ENCODE measurements at places on chromosomes 6 and 20.

- DNase-seq, result no peak
Observed at GRCh38 chr6:37622646-37623071, 75.0 kb downstream of the MDGA1 start.

DNA sequence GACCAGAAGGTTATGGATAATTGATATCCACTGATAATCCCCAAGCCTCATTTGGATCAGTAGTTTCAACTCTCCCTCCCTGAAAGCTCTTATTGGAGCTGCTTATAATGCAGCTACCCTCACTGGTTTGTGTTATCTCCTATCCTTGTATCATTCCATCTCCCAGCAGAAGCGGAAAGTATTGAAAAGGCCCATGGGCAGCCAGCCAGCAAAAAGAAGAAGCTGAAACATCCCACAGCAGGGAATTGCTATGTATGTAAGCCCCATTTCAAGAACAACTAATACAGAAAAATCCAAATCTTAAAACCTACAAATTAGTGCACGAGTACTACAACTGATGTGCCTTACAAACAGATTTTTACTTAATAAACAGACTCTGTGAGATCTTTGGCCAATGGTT, 269.0 kb upstream of the ECI2 start:
- DNase-seq, result no peak

DNA sequence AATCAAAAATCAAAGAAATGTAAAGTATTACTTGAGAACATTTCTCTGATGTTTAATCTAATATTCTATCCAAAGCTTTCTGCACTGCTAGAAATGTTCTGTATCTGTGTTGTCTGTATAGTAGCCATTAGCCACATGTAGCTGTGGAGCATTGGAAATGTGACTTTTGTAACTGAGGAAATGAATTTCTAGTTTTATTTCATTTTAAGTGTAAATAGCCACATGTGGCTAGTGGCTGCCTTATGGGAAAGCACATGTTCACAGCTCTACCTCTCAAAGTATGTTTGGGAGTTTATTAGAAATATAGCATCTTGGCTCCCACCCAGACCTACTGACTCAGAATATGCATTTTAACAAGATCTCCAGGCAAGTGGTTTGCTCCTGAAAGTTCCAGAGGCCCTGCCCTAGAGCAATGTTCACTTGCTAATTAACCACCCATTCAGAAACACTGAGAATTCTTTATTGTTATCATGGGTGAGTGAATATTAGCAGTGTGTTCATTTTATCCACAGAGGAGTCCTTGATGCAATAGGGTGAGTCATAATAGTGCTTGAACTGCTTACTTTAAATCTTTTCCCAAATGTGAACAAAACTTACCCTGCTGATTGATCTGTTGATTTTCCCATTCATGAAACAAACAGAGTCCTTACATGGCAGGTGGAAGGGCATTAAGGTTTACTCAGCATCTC, 282.7 kb downstream of the PLCB1 start:
- no peak for DNase-seq

DNA sequence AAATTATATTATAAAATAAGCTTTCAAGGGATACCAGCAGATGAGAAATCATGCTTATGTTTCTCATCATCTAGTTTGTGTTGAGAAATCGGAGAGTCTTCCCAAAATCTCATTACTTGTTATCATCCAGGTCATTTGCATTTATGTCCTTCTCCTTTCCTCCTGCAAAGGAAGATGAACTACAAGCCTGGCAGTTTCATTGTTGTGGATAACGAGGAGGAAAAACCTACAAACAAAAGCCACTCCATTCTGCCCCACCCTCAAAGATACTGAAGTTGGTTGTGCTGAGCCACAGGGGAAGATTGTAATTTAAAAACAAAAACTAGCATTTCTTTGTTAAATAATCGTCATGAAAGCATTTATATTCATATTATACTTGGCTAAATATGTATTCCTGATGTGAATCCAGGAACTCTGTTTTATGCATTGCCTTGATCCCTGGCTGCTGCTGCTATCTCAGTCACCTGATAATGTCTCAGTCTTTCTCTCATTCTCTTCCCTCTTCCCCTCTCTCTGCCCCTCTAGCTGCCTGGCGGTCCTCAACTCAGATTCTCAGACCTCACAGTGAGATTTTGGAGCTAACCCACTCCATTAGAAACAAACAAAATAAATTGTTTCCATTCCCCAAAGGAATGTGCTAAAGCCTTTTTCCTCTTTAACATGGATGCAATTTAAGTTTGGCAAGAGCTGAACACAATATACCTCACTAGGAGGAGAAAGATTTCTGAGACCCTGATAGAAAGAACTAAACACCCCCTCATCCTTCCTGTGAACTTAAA, 185.3 kb downstream of the ADAT2 start:
- DNase-seq, result no peak

DNA sequence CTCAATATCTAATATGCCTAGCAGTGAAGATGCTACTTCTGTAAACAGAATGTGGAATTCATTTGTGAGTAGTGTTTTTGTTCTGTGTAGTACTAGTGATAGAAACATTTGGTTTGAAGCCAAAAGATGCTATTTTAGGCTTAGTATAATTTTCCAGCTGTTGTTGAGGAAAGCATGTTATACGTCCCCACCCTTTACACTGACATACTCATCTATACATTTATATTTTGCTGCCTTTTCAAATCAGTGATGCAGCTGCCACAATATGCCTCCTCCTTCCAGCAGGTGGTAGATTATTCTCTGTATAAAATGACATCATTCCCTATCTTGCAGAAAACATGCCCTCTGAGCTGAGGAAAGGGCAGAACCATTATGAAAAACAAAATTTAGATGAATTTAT, 1217.6 kb upstream of the GJE1 start:
- no peak for DNase-seq

- DNase-seq, result no peak
Observed at GRCh38 chr6:62707156-62707555, 421.1 kb upstream of the KHDRBS2 start.

DNA sequence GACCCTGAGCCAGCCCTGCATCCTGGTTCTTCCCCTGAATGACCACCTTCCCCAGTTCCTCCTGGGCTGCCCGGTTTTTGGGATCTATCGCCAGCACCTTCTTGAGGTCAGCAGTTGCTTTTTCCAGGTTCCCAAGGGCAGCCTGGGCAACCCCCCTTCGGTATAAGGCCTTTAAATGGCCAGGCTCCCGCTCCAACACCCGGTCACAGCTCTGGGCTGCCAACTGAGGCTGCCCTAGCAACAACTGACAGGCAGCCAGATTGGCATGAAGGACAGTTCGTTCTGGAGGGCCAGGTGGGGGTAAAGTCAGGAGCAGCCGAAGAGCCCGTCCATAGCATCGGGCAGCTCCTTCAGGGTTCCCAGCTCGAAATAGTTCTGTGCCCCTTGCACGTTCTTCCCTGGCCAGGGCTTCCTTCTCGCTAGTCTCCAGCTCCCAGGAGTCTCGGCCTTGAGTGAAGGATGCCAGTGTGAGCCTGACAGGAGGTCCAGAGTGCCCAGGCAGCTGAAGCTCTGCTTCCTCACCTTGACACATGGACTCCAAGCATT, 778 bp upstream of the ATF6B start:
- peak; percentile 42 for DNase-seq

- no peak for DNase-seq
Observed at GRCh38 chr20:17543531-17544131, 12.5 kb upstream of the BFSP1 start.

GRCh38 chr6:24927277-24927955, 8.3 kb downstream of the RIPOR2 start:
- DNase-seq, result no peak

DNA sequence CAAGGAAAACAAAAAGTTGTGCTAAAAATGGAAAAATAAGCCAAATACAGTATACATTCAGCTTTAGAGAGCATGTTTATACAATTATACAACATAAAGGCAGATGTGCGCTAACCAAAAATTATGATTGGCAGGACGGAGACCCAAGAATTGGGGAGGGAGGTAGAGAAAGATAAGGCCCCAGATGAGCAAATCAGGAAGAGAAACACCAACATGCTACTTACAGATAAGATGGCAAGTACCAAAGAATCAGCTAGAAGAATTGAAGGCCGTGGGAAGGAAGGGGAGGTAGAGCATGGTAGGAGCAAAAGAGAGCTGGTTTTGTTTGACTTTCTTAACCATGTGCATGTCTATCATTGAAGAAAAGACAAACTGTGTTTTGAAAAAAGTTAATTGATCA, 45.4 kb downstream of the PRND start:
- DNase-seq, result no peak

GRCh38 chr20:40606660-40607059, 82.4 kb downstream of the MAFB start:
- DNase-seq, result no peak

GRCh38 chr20:46275091-46275490, 33.2 kb downstream of the CDH22 start:
- DNase-seq, result no peak

- peak; percentile 75 for DNase-seq
Observed at GRCh38 chr20:34190679-34191090, 50.5 kb upstream of the ASIP start.

GRCh38 chr6:9539231-9539755, 875.6 kb downstream of the TFAP2A start:
- no peak for DNase-seq

GRCh38 chr6:34955442-34955841, 66.4 kb downstream of the ANKS1A start:
- DNase-seq, result no peak

DNA sequence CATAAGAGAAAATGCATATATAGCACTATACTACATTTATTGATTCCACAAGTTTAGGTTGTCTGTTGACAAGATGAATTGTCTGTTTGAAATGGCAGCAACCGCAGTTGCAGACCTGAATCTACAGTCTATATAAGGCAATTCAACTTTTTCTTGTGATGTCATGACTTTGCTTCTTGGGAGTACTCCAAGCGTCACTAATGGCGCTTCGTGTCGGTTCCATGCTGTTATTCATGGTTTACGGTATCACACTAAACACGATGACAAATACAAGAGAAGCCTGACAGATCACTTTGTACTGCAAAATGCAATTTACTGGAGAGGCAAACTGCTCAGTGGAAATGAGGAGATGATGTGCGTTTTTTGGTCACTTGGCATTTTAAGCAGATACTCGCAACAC, 280.3 kb upstream of the TCF21 start:
- DNase-seq, result no peak
